Osteoblast (primary cell): ENCODE measurements at places on chromosomes 3 and 15. TPM values are rescaled to one million over a fixed set of nuclear protein-coding genes. Genes with fewer than 3 reads are reported as not detected.

DNA sequence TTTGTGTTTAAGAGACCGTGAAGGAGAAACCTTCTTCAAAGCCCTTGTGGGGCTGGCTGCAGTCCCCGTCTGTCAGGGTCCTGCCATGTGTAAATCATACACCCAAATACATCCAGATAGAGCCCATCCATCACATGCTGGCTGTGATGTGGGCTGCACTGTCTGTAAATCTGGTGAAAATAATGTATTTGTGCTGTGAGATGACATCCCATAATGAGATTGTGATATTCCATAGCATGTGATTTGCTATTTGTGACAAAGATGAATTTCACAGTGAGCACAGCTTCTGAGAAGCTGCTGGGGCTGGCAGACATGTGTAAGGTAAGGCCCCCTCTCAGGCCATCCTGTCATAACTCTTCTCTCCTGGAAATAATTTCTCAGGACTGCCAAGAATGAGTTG, 114.3 kb upstream of the MB21D2 start:
- H3K27me3 ChIP-seq, result no peaks in the 10 kb centered on the region
- H3K4me1 ChIP-seq, result no peaks in the 10 kb centered on the region
- DNase-seq, result no peak
- H3K4me3 ChIP-seq, result no peak overlapping the region

DNA sequence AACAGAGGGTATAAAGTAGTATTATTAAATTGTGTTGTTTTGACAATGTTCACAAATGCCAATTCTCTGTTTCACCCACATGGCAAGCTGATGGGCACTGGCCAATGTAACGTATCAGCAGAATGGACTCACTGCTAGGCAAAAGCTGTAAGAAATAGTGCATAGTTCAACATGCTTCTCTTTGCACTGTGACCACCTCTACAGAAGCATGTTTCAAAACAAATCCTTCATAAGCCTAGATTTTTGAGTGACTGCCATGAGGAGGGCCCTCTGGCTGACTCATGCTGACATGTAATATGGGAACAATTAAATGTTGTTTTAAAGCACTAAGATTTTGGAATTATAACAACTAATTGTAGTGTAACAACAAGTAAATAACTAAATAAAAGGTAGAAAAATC, 3.2 kb downstream of the GBE1 start:
- H3K27ac ChIP-seq, result peak overlapping the region; percentile 44
- peak; percentile 37 for DNase-seq
- H3K4me1 ChIP-seq, result peaks cover 29% of the 10 kb centered on the region

GRCh38 chr3:178966299-178967176, 105.1 kb downstream of the ZMAT3 start:
- H3K4me1 ChIP-seq, result peaks cover 11% of the 10 kb centered on the region
- no peak for DNase-seq
- H3K4me3 ChIP-seq, result peak overlapping the region; percentile 51

DNA sequence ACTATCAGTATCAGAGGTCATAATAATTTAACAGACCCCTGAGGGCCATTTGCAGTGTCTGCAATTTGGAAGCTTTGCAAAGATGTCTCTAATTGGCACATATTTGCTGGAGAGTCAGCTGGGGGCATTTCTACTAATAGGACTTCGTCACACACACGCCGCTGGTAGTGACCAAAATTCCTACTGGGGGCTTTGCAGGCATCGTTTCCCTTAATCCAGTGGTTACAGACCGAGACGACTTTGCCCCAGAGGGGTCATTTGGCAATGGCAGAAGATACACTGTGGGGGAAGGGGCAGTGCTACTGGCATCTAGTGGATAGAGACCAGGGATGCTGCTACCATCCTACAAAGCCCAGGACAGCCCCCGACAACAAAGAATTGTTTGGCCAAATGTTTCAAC, 151.0 kb upstream of the LRTM1 start:
- no peaks in the 10 kb centered on the region for H3K36me3 ChIP-seq
- no peaks in the 10 kb centered on the region for H3K4me1 ChIP-seq
- no peak overlapping the region for H3K27ac ChIP-seq
- DNase-seq, result no peak

GRCh38 chr3:87792198-87792533, 266.6 kb downstream of the CGGBP1 start:
- peak overlapping the region; percentile 57 for H3K4me3 ChIP-seq
- peak; percentile 42 for DNase-seq
- peaks cover 19% of the 10 kb centered on the region for H3K27me3 ChIP-seq
- H3K36me3 ChIP-seq, result no peaks in the 10 kb centered on the region

- peaks cover 38% of the 10 kb centered on the region for H3K27me3 ChIP-seq
- no peak overlapping the region for H3K27ac ChIP-seq
These were observed 12.8 kb upstream of the GATA2 start for GRCh38 chr3:128505771-128506170.

GRCh38 chr3:48372377-48372770, 355 bp downstream of the FBXW12 start:
- no peak overlapping the region for H3K27ac ChIP-seq
- H3K4me1 ChIP-seq, result no peaks in the 10 kb centered on the region
- H3K4me3 ChIP-seq, result no peak overlapping the region
- H3K27me3 ChIP-seq, result peaks cover 6% of the 10 kb centered on the region
- no peak for DNase-seq
- H3K36me3 ChIP-seq, result no peaks in the 10 kb centered on the region

DNA sequence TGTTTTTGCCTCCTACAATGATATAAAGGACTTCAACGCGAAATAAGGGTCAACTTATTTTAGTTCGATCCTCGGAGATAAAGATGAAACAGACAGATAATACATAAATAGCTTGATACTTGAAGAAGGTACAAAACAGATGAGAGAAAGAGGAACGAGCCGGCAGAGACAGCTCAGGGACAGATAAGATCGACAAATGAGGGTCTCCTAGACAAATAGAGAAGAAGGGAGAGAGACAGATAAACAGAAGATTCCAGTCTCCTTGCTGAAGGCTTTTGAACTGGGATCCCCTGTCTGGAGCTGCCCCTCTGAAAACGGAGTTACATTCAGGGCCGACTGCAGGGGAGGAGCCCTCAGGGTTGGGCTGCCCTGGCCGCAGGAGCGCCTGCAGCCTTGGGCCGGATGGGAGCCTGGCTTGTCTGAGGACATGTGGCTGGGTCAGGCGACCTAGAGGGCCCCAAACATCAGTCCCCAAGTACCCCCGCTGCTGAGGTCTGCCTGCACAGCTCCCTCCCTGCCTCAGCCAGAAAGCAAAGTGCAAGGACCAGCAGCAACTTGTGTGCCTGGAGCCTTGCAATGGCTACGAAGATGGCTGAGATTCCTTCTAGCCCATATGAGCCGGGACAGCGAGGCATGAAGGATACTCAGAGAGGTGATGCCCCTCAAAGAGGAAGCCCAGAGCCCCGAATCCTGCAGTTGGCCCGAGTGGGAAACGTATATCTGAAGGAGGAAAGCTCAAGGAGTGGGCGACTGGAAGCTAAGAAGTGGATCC, 926 bp upstream of the SKOR1 start:
- peaks cover 95% of the 10 kb centered on the region for H3K27me3 ChIP-seq
- H3K27ac ChIP-seq, result no peak overlapping the region
- H3K4me1 ChIP-seq, result peaks cover 5% of the 10 kb centered on the region
- no peak overlapping the region for H3K4me3 ChIP-seq

DNA sequence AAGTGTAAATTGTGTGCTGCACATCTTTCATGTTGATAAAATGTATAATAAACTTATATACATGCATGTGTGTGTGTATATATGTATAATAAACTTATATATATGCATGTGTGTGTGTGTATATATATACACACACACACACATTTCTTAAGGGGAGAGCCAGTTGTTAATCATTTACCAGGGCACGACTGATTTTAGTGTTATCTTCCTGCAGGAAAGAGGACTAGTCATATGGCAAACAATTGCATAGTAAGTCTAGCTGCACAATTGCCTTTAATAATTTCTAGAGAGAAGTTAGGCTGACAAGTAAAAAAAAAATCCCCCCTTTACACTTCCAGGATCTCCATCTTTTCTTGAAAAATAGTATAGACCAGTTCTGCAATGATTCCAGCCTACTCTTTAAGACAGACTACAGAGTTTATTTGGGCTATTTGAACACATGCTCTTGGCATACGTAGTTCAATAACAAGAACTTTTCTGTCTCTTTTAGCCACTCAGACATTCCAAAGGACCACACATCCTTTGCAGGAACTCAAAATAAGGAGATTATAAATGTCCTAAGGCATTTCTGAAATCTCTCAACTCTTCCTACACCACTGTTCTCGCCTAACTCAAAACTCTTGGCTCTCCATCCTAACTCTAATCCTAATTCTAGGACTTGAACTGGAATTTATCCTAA, 163.6 kb upstream of the SETMAR start:
- no peaks in the 10 kb centered on the region for H3K36me3 ChIP-seq
- H3K4me3 ChIP-seq, result no peak overlapping the region
- no peak for DNase-seq
- no peak overlapping the region for H3K27ac ChIP-seq
- no peaks in the 10 kb centered on the region for H3K4me1 ChIP-seq

DNA sequence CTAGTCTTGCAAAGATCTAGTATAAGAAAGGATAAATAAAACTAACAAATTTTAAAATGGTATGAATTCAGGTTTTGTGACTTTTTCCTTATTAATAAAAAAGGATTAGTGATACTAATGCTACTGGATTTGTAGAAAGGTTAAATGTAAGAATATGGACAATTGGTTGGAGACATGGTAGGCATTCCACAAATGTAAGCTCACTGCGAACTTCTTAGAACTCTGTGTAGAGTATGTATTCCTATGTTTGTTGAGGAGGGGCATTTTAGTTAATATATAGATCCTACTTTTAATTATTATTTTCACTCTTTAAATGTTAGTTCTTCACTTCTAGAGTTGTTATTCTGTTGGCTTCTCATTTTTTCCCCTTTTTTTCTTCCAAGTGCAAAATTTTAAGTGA, 414.3 kb downstream of the RBMS3 start:
- peak overlapping the region; percentile 98 for H3K27ac ChIP-seq
- no peaks in the 10 kb centered on the region for H3K27me3 ChIP-seq
- no peak for DNase-seq
- no peak overlapping the region for H3K4me3 ChIP-seq
- peaks cover 59% of the 10 kb centered on the region for H3K4me1 ChIP-seq
- H3K36me3 ChIP-seq, result peaks cover 4% of the 10 kb centered on the region

- H3K4me3 ChIP-seq, result no peak overlapping the region
- no peaks in the 10 kb centered on the region for H3K36me3 ChIP-seq
- H3K4me1 ChIP-seq, result peaks cover 10% of the 10 kb centered on the region
- DNase-seq, result no peak
- H3K27me3 ChIP-seq, result peaks cover 29% of the 10 kb centered on the region
- no peak overlapping the region for H3K27ac ChIP-seq
These were observed 42.3 kb downstream of the CGNL1 start for GRCh38 chr15:57418635-57419034.

- H3K27ac ChIP-seq, result no peak overlapping the region
- H3K36me3 ChIP-seq, result peaks cover 3% of the 10 kb centered on the region
- no peak overlapping the region for H3K4me3 ChIP-seq
- DNase-seq, result no peak
These were observed 75.9 kb downstream of the RFTN1 start for GRCh38 chr3:16437640-16438039.

- H3K27ac ChIP-seq, result no peak overlapping the region
- H3K4me1 ChIP-seq, result peaks cover 19% of the 10 kb centered on the region
- no peaks in the 10 kb centered on the region for H3K27me3 ChIP-seq
- no peak for DNase-seq
- no peak overlapping the region for H3K4me3 ChIP-seq
These were observed 195.9 kb upstream of the ICE2 start for GRCh38 chr15:60674704-60675395.

DNA sequence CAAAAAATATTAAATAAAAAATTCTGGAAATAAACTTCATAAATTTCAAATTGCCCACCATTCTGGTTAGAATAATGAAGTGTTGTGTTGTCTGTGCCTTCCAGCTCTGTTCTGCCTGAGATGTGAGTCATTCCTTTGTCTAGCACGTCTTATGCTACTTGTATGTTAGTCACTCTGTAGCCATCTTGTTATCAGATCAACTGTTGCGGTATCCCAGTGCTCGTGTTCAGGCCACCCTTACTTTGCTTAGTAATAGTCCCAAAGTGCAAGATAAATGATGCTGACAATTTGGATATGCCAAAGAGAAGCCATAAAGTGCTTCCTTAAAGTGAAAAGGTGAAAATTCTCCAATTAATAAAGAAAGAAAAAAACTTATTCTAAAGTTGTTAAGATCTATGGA, 527.5 kb downstream of the NAALADL2 start:
- peak overlapping the region; percentile 7 for H3K27ac ChIP-seq
- peak; percentile 62 for DNase-seq
- H3K4me3 ChIP-seq, result no peak overlapping the region
- no peaks in the 10 kb centered on the region for H3K36me3 ChIP-seq
- no peaks in the 10 kb centered on the region for H3K27me3 ChIP-seq
- H3K4me1 ChIP-seq, result peaks cover 6% of the 10 kb centered on the region

DNA sequence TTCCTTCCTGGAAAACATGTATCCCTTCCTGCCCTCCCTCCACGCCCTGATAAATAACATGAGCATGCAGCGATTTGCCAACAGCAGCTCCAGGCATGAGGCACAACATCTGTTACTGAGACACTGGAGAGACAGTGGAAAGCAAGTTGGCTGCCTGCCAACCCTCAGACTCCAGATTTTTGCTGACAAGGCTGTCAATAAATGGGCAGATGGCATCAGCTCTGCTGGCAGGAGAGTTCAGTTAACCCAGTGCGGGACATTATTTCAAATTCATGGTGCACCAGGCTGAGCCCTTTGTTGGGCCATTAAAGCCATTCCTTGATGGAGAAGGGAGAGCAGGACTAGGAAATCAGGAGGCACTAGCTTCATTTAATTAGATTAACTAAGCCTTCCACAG, 293.3 kb downstream of the MEX3B start:
- DNase-seq, result no peak
- no peaks in the 10 kb centered on the region for H3K27me3 ChIP-seq
- H3K4me3 ChIP-seq, result no peak overlapping the region
- no peaks in the 10 kb centered on the region for H3K36me3 ChIP-seq
- no peak overlapping the region for H3K27ac ChIP-seq

The RTP4 gene
- 2.7 and 4.0 TPM in 2 replicates for total RNA-seq

The AQR gene
- 24.6 and 24.8 TPM in 2 replicates for total RNA-seq

The TTLL13 gene
- under 0.01 TPM in 2 replicates for total RNA-seq

The TMEM40 gene
- not detected in 2 replicates for total RNA-seq

The MRAS gene
- total RNA-seq, result 80.7 and 81.6 TPM in 2 replicates

The UACA gene
- total RNA-seq, result 158 and 161 TPM in 2 replicates

The XYLB gene
- 10.1 and 12.4 TPM in 2 replicates for total RNA-seq

The GOLGA8Q gene
- 0.36 and 2.4 TPM in 2 replicates for total RNA-seq

The SOX14 gene
- not detected in 2 replicates for total RNA-seq
